Head of caudate nucleus (tissue), 42 donors: ENCODE measurements at places on chromosomes 5 and 9.

DNA sequence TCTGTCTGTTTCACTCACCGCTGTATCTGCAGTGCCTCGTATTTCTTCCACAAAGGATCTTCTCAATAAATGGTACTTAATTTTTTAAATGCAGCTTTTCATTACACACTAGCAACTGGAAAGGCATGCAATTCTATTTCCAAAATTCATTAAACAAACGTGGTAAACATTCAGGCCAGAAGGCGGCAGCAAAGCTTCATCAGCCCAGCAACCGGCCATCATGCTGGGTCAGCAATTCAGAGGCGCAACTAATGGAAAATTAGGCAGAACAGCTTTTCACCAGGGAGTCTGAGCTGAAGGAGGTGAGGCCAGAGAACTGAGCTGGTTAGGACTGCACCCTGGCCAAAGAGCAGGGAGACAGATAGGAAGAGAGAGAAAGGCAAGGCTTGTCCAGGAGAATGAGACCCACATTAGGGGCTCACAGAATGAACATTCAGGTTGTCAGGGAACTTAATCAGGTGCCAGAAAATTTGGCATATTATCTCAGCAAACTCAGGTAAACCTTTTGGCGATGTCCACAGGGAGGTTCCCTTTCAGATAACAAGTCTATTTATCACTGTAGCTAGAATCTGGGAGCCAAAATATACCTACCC lies 17.7 kb upstream of the RNF180 start:
- DNase-seq = peak; percentile 21

GRCh38 chr9:25117791-25118190 lies 560.5 kb downstream of the TUSC1 start:
- DNase-seq = no peak

DNA sequence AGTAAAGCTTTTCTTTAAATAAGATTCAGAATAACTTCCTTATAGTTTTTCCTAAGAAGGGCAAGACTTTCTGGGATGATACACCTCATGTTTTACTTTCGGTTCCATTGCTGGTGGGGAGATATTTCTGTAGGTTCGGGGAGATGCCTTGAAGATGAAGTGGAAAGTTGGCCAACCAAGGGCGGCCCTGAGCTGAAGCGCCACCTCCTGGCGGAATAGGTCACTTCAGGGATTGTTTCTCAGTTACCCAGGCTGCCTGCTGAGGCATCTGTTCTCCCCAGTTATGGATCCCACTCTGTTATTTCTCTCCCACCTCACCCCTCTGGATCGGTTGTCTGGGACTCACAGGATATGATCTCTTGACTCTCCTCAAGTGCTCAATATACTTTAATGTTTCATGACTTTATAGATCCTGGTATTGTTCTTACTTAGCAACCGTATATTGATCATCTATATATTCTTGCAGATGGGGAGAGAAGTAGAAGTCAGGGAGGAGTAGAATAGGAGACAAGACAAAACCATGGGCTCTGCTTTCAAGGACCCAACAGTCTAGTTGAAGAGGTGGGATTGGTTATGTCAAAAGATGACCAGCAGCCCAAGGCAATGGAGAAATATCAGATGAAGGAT lies 23.4 kb downstream of the MEGF10 start:
- peak; percentile 64 for DNase-seq

- DNase-seq = no peak
Observed at GRCh38 chr5:172280317-172280716, 3.2 kb downstream of the UBTD2 start.

GRCh38 chr9:133944746-133945135 lies 47.4 kb downstream of the VAV2 start:
- DNase-seq = no peak

GRCh38 chr5:61575103-61575502 lies 243.0 kb downstream of the ZSWIM6 start:
- no peak for DNase-seq

GRCh38 chr5:8350644-8351339 lies 481.8 kb downstream of the MTRR start:
- no peak for DNase-seq

DNA sequence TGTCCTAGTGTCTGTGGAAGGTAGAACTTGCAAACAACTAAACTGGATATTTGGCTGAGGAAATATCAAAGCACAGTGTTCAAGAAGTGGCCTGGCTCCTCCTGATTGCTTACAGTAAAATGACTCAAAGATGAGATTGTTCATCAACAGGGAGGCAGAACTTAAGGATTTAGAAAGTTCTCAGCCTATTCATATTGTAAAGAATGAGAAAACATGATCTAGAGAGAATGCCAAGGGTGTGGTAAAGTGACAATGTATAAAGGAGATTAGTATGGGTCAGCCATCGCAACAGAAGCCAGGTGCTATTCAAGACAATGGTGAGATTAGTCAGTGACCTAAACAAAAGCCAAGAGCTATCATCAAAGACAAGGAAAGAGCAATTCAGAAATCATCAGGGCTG lies 372.3 kb downstream of the SPOCK1 start:
- no peak for DNase-seq

DNA sequence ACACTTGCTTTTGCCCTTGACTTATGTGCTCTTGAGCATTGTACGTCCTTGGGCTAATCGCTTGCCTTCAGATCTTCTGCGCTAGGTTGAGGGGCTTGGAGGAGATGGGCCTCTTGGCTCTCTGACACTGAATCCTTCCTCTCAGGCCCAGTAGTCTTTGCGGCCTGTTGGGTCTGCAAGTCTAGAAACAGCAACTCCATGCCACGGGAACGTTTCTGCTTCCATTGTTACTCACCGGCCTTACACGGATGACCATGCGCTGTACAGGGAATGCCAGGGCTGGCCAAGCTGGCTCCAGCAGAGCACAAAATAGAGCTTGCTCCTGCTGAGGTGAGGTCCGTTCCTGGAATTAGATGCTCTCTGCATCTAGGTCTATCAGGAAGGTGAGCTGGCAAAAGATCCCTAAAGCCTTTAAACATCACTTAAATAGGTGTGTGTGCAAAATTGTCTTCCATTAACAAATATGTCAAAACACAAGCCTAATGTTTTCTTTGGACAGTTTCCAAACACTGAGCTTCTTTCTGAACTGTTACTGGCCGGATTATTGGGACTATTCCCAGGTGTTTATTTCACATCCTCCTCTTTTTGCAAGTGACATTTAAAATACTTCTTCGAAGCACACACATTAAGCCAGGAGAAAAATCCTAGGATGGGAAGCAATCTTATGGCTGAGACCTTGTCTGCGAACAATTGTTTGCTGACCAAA lies 29.7 kb downstream of the DAPK1 start:
- no peak for DNase-seq

GRCh38 chr9:38708759-38709158 lies 11.2 kb downstream of the FAM240B start:
- no peak for DNase-seq

DNA sequence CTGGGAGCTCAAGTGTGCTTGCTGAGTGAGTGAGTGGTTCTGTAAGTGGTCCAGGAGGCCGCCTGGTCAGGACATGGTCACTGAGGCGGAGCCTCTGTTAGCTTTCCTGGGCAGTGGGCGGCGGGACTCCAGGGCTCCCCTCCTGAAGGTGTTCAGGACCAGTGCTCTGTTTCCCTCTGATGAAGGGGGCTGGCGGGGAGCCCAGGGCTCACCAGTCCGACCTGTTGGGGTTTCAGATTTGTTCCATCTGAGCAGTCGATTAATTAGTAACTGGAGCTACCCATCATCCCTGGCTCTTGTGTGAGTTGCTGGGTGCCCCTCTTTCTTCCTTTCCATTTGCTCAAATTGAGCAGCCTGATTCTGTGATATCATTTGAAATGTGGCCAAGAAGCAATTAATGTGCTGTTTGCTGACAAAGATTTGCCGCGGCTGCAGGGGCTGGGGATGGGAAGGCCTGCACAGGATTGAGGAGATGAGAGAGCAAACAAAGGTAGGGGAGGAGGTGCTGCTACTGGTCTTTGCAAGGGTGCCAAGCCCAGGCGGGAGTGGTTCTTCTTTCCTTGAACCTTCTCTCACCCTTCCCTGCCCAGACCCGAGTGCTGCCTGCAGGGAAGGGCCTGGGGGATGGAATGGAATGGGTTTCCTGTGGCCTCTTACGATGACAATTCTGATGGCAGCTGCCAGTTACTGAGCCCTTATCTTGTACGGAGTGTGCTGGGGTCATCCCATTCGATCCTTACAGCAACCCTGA lies 92.8 kb upstream of the PITX1 start:
- DNase-seq = no peak

DNA sequence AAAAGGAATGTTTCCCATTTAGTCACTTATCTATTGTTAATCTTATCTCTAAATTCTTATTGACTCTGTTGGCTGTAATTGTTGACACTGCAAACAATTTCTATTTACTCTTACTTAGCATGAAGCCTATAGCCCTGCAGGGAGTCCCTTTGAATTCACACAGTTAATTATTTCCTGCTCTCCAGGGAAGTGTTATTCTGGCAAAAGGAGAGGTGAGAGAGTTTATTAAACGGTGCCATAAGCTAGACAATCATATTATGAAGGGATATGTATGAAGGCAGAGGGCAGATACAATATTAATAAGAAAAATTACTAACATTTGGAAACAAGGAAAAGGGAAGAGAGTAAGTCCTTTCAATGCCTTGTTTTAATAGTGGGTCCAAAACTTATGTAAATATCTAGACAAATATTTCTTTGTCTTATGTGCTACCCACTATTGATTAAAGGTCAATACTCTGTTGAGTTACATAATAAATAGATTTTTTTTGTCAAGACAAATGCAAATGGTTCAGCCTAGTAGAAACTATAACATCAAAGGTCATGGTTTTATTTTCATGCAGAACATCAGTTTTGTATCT lies 107.1 kb downstream of the CDH18 start:
- DNase-seq = no peak
